ENCODE measurements at places on chromosomes 11 and 22.
A peak's percentile ranks its signal among the peaks of the same experiment; 100 is the strongest.

DNA sequence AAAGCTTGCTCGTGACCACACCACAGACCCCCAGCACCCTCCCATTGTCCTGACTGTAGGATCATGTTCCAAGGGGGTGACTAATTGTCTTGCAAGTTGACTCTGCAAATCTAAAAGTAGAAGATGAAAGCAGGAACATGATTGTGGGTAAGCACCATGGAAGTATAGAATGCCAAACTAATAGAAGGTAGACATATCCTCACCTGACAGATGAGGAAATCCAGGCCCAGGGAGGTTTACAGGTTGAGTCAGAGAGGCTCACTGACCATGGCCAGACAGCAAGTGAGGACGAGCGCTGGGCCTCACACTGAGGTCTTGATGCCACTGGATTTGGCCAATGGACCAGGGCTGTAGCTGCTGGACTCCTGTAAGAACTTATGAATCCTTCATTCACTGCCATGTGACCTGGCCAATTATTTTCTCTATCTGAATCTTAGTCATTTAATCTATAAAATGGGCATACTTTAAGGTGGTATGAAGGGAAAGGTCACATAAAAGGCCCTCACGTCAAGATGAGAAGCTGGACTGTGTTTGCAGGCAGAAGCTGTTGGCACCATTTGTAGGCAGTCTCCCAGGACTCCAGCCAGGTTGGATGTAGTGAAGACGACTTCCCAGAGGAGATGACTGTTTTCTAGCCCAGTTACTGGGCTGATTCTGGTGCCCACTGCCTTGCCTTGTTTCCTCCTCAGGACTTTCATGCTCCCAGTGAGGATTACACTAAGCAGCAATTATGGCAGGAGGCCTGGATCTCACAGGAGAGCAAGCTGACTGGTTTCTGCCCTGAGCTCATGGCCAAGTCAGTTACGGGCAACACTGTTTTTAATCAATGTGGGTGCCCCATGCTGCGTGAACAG lies 54.6 kb downstream of the GAB4 start:
- no peak for DNase-seq

DNA sequence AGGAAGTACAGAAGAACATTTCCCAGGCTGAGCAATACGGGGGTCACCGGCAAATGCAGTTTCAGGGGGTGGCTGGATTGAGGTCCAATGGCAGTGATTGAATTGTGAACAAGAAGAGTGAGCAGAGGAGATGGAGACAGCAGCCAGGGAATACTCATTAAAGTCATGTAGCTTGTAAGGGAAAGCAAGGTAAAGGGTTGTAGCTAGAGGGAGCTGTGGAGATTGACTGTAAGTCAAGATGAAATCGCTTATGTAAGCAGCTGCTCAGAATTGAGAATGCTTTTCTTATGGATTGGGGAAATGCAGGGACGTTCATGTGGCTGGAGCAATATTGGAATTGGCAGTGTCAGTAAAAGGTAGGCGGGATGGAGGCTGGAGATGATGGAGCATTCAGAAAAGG lies 111.4 kb upstream of the TBCEL start:
- DNase-seq = peak; percentile 2

- DNase-seq = no peak
These were observed 6.5 kb upstream of the UCP2 start for GRCh38 chr11:73989156-73989555.

DNA sequence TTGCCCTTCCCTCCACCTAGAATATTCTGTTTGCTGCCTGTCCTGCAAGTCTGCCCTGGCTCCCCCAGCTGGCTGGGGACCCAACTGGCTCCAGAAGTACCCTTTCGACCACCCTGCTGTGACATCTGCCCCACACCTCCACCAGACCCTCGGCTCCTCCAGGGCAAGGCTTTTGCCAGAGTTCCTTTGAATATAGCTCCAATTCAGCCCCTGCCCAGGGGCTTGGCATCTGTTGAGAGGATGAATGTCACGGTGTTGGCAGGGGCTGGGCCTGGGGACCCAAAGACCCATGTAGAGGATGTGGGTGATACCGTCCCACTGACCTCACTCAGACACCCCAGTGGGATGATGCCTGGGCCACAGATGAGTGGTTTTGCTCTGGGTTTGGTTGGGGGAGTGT lies 4.0 kb downstream of the NLRP6 start:
- DNase-seq = no peak

DNA sequence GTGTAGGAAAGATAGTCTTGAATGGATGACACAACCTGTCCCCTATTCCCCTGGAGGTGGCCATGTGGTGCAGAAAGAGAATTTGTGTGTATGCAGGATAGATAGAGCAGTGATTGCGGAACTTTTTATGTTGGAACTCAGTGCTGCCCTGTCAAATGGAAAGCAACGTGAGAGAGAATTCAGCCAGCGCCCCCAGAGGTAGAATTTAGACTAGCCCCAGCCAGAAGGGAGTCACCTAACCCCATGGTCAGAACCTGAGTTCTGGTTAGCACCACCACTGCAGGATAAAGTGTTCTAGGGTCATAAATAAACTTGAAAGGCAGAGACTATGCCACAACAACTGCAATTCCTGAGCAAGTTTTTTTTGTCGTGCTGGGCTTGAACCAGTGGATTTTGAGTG lies 152.9 kb upstream of the GRIA4 start:
- DNase-seq = no peak

DNA sequence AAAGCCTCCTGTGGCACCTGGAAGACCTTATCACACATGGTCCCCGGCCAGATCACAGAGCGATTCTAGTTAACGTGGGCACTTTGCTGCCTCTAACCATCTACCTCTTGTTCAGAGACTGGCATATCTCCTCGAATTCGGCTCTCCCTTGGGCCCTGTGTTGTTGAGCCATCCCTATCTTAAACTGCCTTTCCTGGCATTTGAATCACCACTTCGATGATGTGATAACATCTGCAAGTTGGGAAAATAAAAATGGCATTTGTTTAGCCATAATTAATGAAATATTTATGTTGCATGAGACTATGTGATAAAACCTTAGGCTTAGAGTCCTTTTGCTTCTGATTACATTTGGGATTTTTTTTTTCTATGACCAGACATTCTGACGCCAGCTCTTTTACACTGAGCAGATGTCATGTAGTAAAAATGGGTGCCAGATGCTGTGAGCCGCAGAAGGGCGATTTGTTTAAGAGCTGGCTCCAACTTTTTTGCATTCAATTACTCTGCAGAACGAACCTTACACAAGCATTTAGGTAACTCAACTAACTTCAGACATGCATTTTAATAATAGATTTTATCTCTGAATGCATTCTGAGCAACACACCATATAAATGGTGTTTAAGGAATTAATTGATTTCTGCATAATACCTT lies 58.5 kb upstream of the PARVA start:
- DNase-seq = peak; percentile 83

DNA sequence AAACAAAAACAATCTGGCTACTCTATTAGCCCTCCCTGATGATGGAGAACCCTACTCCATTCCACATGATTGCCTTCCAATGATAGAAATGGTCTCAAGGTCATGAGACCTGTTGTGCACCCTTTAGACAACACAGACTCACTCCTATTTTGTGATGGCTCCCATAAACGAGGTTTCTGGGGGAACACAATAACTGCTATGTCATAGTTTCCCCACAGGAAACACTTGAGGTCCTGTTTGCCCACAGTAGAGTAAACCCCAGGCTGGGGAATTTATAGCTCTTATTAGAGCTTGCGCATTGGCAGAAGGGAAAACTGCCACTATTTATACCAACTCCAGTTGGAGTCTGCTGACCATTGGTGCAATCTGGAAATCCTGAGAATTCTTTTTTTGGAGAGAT lies 28.7 kb downstream of the MIF start:
- DNase-seq = no peak

DNA sequence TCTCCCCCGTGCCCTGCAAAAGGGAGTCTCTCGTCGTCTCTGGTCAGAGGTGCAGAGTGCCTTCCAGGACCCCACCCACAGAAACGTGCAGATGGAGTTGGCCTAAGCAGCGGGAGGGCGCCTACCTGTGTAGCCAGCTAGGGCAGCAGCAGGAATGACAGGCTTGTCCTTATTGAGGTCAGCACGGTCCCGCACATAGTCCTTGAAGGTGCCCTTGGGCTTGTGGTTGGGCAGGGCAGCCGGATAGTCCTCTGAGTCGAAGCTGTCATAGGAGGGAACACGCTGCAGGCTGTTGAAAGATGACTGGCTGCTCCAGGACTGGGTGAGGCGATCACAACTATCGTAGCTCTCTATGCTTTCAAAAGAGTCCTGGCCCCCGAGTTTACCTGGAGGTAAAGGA lies 107.3 kb downstream of the ETS1 start:
- DNase-seq = no peak

- no peak for DNase-seq
These were observed 13.7 kb downstream of the CRY2 start for GRCh38 chr11:45860764-45861510.

DNA sequence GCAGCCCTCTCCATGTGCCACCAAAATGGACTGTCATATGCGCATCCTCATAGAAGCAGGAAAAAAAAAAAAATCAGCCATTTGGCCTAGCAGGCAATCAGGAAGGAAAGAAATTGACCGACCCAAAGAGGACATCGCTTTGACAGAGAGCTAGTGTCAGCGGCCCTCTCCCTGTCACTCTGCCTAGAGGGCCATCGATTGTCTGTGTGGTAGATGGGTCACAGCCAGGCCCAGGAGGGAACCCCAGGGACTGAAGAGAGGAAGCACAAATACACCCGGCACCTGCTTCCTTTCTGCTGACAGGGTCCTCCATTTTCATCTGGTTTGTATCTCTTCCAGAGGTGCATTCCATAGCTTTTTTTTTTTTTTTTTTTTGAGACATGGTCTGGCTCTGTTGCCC lies 21.8 kb downstream of the VPS37C start:
- DNase-seq = no peak

DNA sequence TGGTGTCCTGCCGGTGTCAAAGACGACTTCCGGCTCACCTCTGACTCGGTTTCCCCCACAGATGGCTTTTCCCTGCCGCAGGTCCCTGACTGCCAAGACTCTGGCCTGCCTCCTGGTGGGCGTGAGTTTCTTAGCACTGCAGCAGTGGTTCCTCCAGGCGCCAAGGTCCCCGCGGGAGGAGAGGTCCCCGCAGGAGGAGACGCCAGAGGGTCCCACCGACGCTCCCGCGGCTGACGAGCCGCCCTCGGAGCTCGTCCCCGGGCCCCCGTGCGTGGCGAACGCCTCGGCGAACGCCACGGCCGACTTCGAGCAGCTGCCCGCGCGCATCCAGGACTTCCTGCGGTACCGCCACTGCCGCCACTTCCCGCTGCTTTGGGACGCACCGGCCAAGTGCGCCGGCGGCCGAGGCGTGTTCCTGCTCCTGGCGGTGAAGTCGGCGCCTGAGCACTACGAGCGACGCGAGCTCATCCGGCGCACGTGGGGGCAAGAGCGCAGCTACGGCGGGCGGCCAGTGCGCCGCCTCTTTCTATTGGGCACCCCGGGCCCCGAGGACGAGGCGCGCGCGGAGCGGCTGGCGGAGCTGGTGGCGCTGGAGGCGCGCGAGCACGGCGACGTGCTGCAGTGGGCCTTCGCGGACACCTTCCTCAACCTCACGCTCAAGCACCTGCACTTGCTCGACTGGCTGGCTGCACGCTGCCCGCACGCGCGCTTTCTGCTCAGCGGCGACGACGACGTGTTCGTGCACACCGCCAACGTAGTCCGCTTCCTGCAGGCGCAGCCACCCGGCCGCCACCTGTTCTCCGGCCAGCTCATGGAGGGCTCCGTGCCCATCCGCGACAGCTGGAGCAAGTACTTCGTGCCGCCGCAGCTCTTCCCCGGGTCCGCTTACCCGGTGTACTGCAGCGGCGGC lies 5.5 kb downstream of the B3GNT6 start:
- no peak for DNase-seq

DNA sequence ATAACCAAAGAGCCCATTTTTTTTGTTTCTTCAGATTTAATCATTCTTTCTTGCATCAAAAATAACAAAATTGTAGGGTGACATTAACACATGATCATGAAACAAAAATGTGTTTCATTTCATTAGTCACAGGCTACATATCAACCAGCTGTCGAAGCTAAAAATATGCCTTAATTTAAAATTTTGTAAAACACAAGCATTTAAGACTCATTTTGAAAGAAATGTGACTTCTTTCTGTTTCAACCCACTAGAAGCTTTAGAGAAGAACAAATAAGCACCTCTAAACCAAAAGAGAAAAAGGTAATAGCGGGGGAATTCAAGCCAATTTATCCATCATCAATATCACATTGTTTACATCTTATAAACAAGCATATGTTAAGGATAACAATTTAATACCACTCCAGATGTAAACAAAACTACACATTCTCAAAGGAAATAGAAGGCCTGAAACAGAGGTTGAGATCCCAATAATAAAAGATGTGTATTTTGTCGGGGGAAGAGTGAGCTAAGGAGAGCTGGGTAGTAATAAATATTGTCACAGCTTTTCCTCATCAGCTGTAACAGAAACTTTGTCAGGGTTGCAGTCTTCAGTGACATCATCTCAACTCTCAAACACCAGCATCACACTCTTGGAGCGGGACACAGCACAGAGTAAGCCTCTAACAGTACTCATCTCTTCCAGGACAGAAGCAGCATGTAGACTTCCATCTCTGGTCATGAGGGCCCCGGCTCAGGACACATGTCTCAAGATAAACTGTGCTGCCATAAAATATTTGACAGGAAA lies 42.0 kb downstream of the ALG9 start:
- DNase-seq = no peak

- DNase-seq = no peak
These were observed 6.6 kb downstream of the LIMK2 start for GRCh38 chr22:31218565-31219262.

DNA sequence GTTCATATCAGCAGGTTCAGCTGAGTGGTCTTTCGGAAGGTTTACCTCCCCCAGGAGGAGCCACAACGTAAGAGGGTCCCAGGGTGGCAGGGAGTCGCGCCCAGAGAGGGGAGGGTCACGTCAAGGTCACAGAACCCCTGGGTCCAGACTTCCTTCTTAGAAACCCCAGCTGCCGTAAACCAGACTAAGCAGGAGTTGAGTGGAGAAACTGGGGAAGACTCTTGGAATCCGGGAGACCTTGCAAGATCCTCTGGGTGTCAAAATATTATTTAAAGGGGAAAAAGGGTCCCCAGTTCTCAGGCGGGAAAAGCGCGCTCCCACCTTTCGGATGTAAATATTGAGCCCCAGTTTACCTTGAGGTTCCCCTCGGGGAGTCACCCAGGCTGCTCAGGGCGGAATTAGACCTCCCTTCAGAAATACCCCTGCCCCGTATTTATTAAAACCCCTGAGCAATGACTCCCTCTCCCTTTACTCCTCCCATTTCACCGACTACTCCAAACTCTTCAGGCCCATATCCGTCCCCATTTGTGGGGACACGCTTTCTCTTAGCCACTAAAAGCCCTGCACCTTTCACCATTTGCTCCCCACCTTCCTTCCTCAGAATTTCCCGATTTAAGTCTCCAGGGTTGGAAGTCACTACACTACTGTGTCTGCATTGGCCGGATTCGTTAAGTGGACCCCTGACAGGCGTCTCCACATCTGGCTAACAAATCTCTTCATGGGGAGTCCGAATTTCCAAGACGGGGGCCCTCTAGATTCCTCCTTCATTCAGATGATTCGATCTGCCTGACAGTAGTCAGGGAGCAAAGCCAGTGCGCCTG lies 4.2 kb downstream of the SLC17A6 start:
- no peak for DNase-seq
